EL (cell line): ENCODE measurements at places on chromosomes 1 and 21.
A peak's percentile ranks its signal among the peaks of the same experiment; 100 is the strongest.

DNA sequence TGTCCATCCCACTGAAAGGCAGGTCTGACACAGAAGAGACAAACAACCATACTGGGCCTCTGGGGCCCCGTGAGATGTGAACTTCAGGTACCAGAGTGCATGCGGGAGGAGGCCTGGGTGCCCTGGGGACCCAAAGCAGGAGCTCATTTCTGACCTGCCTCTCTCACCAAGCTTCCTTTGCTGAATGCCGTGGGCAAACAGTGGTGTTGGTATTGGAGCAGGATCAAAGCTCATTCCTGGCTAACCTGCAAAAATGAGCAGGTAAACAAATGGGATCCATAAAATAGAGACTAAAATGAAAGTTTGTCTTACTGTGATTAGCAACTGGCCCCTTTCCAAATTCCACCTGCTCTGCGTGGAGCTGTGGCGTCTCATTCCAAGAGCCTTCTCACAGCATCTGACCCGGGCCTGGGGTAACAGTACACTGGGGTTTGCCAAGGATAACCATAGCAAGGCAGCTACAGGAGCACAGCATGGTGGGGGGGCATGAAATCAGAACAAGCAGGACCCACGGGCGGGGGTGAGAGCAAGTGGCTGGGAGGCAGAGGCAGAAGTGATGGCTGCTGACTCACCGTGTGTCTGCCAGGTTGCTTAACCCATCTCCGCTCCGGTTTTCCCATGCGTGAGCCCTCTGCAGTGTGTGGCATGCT is 103.6 kb downstream of the KIF26B start:
- DNase-seq = no peak

- DNase-seq = no peak
These were observed 27.4 kb downstream of the POFUT2 start for GRCh38 chr21:45260191-45260825.

DNA sequence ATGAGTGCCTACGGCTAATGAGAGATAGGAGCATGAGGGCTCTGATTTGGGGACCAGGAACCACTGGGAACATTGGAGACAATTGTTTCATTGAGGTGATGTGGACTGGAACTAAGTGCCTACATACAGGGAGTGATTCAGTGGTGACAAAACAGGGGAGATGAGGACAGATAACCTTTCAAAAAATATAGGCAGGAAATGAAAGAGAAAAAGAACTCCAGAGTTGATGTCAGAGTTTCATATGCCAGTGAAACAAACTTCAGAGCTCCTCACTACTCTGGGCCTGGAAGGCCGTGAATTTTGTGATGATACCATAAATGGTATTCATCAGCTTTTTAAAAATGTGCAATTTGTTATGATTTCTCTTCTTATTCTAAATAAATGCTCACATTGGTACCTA is 39.3 kb downstream of the FASLG start:
- no peak for DNase-seq

DNA sequence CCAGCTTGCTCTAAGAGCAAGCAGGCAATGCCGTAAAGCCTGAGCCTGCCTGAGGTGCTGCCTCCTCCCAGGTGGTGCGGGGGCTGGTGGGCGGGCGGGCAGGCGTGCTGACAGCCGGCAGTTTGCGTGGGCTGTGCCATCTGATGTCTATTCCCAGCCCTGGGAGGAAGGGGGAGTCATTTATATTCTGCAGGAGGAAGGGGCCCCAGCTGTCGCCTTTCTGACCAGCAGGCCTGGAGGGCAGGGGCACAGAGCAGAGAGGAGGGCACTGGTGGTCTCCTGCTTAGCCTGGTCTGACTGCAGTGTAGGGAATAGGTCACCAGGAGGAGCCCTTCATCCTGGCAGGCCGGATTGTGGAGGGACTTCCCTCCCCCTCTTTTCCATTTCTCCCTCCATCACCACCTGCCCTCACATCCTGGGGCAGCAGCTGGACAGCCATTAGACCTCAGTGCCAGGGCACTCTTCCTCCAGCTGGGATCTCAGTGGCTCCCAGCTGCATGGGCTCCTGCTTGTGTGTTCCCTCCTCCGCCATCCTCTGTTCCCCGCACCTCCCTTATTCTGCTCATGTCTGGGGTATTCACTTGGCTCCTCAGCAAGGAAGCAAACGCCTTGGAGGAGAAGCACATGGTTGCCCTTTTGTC is 4.4 kb downstream of the CYB561D1 start:
- DNase-seq = peak; percentile 48

DNA sequence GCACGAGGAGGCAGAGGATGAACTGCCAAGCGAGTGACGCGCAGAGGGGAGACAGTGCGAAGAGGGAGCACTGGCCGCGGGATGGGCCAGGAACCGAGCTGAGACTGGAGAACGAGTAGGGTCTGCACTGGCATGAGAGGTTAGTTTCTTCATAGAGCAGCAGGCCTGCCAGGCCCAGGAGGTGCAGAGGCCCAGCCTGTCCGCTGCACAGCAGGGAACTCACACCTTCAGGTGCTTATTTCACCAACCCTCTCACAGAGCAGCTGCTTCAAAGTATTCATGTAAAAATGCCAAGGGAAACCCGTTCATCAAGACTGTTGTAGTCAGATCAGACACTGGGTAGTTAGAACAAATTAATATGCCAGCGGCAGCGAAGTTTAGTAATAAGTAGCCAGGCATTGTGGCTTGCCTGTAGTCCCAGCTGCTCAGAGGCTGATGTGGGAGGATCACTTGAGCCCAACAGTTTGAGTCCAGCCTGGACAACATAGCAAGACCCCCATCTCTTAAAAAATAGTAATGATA is 144.5 kb downstream of the SLC45A1 start:
- no peak for DNase-seq

GRCh38 chr1:58762806-58763205 is 21.0 kb downstream of the JUN start:
- DNase-seq = peak; percentile 63

GRCh38 chr1:205652984-205653383 is 21.2 kb upstream of the ELK4 start:
- no peak for DNase-seq

GRCh38 chr1:219467524-219467923 is 145.4 kb downstream of the ZC3H11B start:
- no peak for DNase-seq

GRCh38 chr1:55337801-55338447 is 122.8 kb upstream of the USP24 start:
- DNase-seq = peak; percentile 75

DNA sequence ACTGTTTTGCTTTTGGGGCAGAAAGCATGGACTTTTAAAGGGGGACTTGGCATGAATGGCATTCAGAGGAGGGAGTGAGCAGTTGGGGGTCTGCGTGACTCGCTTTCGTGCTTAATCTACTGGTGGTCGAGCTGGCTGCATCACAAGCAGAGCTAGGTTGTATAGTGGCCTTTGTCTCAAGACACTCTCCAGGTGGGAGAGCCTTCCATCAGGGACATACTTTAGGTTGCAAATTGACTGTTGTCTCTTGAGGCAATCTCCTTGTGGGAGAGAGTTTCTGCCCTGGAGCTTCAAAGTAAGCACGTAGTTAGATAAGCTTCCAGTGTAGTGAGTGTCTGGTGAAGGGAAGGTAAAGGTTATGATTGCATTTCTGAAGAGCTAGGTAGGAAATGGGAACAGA is 93.9 kb downstream of the C1orf21 start:
- no peak for DNase-seq

DNA sequence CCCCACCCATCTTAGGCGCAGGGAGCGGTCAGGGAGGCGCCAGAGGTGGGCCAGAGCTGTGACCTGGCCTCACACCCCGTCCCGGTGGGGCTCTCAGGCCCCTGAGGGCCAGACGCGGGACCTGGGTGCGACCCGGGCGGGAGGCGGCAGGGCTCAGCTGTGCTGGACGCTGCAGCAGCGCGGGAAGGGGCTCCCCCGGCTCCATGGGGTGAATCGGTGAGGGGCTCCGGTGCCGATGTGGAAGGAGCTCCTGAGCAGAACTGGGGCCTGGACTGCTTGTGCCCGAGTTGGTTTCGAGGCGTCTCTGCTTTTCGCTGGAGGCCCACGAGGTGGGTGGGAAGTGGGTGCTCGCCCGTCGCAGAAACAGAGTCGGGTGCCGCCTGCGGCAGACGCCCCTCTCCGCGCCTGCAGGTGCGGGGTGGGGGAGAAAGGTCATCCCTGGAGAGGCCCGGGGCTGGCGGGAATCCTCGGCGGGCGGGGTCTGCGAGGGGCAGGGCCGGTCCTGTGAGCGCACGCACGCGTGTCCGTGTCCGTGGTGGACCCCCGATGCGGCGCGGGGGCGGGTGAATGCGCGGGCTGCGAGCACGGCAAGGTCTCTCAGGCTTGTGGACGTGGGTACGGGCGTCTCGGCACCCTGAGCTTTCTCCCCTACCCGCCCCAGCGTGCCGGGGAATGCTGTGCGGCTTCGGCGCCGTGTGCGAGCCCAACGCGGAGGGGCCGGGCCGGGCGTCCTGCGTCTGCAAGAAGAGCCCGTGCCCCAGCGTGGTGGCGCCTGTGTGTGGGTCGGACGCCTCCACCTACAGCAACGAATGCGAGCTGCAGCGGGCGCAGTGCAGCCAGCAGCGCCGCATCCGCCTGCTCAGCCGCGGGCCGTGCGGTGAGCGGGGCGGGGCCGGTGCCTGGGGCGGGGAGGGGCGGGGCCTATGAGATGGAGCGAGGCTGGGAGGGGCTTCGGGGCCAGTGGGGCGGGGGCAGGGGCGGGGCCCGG is 20.4 kb downstream of the AGRN start:
- peak; percentile 90 for DNase-seq

- no peak for DNase-seq
These were observed 17.4 kb upstream of the NBPF1 start for GRCh38 chr1:16630661-16631247.

GRCh38 chr1:236154671-236155398 is 12.5 kb downstream of the GPR137B start:
- DNase-seq = no peak

DNA sequence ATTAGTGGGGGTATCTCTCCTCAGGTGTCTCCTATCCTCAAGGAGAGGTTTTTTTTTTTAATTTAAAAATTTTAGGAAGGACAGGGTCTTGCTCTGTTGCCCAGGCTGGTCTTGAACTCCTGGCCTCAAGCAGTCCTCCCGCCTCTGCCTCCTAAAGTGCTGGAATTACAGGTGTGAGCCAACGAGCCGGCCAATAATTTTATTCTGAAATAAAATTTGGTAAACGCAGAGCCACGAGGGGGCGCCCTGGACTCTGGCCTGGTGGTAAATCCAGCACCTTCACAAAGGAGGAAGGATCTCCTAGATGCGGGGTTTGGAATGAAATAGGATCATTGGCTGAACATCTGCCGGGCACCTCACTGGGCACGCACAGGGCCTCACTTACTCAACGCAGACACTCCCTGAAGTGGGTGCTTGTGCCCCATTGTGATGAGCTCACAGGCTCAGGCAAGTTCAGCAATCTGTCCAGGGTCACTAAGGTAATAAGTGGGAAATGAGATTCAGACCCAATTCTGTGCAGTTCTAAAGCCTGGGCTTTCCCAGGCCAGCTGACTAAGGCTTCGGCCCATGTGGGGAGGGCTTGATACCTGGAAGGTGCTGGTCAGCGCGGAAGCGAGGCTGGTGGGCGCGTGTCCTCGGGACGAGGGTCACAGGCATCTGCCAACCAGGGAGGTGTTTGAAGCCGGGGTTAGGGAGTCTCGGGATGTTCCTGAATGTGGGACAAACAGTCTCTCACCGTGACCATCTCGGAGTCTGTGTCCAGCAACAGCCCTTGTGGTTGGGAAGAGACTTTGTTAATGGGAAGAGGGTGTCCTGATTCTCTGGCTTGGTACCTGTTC is 32.7 kb upstream of the ETV3 start:
- DNase-seq = peak; percentile 34

GRCh38 chr1:245327842-245328241 is 173.1 kb downstream of the KIF26B start:
- no peak for DNase-seq

DNA sequence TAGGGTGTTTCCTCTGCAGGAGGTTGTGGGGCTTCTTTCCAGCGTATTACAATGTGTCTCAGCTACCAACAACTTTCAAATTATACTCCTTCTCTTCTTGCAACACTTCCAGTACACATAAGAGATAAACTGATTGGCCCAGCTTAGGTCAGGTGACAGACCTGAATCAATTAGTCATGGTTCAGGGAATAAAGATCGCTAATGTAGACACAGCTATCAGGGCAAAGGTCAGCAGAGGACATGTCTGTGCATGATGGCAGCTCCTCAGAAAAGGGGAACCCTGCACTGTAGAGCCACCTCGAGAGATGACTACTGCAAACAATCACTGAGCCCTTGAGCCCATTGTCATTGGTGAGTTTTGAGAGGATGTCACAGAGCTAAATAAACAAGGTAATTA is 36.8 kb upstream of the PKN2 start:
- no peak for DNase-seq

DNA sequence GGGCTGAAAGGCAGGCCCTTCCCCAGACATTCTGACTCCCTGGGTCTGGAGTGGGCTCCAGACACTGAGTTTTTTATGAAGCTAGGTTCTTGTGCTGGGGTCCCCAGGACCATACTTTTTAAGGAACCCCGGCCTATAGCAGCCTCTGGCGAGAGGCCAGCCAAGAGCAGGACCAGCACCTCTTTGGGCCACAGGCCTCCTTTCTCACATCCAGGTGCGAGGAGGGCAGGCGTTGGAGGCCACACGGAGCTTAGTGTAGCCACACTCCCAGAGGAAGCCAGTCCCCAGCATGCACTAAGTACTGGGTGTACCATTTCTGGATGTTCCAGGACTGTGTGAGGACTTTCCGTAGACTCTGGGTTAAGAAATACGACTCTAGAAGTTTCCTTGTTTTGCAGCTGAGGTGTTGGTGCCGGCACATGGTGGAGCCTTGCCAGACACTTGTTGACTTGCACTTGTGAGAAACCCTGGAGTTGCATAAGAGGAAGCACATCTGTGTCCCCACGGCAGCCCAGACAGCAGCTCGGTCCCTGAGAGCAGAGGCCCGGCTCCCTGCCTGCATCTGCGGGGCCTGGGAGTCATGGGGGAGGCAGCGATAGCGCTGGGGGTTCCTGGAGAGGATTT is 122.2 kb upstream of the VAMP3 start:
- no peak for DNase-seq

GRCh38 chr1:193806079-193807048 is 620.0 kb upstream of the B3GALT2 start:
- DNase-seq = no peak

DNA sequence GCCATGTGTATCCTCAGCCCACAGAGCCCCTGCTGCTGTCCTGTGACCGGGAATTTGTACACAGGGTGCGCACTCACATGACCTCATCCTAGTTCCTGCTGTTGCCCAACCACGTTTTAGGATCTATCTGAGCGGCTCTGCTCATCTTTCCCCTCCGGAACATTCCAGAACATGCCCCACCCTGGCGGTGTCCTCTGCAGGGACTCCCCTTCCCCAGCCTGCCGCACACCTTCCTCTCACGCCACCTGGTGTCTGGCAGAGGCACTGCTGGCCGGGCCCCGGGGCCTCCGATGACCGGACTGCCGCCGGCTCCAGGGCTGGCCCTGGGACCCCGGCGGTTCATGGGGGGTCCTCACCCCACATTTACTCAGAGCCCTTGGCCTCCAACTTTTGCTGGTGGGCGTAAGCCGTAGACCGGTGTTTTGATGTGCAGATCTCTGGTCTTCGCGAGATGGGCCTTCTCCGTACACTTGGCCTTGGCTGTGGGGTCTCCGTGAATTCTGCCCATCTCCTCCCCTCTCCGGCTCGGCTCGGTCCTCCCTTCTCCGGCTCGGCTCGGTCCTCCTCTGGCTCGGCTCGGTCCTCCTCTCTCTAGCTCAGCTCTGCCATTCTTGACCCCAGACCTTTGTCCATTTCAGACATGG is 29.5 kb downstream of the ARHGEF16 start:
- peak; percentile 29 for DNase-seq

GRCh38 chr1:226223157-226223785 is at the start of gene MIXL1:
TSS of gene MIXL1 (plus strand) at chr1:226223664. CDS start at chr1:226223682, 18 bp downstream.
- peak; percentile 11 for DNase-seq

GRCh38 chr21:24183077-24183476 is 1424.2 kb downstream of the MRPL39 start:
- no peak for DNase-seq
